Esophagus muscularis mucosa (tissue), 4 donors: ENCODE measurements at places on chromosomes 2 and 18. TPM values are rescaled to one million over a fixed set of nuclear protein-coding genes. Genes with fewer than 3 reads are reported as not detected.

DNA sequence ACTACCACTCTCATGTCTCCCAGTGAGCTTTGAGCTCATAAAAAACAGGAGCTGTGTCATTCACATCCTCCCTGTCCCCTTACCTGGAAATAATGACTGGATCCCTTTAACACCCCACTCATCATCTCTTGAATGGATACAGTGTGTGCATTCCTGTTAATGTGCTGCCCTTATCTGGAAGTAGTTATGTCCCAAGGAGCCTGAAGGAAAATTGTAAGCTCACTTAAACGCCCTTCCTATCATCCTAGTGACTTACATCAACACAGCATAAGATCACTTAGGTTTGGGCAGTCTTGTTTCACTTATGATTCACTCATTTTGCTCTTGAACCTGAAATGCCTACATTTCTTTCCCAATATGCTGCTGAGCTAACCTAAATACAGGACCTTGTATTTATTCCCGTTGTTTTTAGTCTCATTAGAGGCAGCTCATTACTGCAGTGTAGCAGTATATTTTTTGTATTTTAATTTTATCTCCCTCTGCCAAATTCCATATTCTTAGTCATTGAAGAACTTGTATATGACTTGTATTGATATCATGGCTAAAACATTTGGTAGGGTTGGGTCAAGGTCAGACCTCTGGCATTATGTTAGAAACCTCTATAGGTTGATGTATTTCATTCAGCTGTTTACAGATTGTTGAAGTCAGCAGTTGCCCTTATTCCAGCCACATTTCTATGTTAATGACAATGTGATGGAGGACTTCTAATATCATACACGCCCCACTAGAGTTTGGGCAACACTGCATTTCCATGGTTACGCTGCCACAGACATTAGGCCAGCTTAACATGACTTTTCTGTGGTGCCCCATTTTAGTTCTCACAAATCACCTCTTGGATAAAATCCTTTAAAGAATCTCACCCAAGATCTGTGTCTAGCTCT is 72.9 kb downstream of the PKP4 start:
- no peak for DNase-seq

DNA sequence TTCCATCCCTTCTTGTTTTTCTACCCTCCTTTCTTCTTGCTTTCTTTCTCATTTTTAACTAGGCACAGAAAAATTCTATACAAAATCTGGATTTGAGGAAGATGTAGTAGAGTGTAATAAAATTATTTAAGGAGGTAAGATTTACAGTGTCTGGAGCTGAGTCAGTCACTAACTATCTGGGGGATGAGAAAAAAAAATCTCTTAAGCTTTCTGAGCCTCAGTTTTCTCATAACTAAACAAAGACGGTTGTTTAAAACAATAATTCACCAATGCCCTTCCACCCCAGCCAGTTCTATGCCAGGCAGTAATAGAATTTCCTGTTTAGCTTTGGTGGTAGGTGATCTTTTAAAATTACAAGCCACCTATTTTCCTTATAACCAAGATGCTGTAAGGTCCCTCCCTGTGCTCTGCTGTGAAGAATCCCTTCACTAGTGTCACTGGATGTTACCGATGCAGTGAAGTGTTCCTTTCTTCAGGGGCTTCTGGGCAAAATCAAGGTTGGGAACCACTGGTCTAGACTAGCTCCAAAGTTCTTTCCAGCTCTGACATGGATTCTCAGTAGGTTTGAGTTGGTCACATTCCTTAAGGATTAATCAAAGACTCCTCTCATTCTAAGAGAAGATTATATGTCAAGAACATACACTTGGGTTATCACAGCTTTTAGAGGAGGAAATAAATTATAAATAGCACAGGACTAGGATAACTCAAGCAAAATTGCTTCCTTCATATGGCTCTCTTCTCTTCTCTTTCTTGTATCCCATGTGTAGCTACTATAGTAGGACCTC is 289.0 kb downstream of the CDH2 start:
- no peak for DNase-seq

DNA sequence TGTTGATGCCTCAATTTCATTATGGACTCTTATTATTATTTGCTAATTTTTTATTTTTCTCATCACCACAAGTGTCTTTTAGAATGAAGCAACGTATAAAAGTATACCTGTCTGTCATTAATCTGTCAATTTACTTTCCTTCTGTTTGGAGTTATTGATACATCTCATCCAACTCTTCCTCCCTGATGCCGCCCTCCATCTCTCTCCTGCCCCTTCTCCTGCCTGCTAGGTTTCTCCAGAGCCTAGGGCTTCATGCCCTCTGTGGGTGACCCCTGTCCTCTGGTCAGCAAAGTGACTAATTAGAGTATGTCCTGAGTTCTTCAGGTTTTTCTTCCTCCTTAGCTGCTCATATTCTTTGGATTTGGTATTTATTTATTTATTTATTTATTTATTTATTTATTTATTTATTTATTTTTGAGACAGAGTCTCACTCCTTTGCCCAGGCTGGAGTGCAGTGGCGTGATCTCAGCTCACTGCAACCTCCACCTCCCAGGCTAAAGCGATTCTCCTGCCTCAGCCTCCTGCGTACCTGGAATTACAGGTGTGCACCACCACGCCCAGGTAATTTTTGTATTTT is 162.5 kb upstream of the MYCN start:
- no peak for DNase-seq

DNA sequence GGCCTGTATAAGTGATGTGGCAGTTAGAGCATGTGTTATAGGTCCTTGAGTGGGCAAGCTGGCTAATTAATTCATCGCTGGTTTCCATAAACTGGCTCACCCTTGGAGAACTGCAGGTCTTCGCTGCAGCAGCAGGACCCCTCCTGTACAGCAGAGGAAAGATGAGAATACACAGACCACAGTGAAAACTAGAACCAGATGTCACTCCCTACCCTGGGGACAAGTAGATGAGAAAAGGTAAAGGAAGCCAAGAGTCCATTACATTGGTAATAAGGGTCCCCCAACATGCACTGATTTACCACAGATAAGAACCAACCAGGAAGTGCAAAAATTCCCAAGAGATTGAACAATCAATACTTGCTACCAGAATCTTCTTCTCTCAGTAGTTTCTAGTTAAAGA is 415.6 kb upstream of the LYPD1 start:
- no peak for DNase-seq

ANKRD30B gene
- not detected for total RNA-seq

CD8B2 gene
- 0.13 TPM for total RNA-seq
